Activated CD4-positive, alpha-beta T cell treated with anti-CD3 and anti-CD28 coated beads, Interleukin-2, amount 10 ng/mL, durations not matched to agents 24 days and 14 days (primary cell): ENCODE measurements at places on chromosomes 4 and X. TPM values are rescaled to one million over a fixed set of nuclear protein-coding genes. Genes with fewer than 3 reads are reported as not detected.

Gene GLOD5
- not detected in 2 replicates for total RNA-seq

Gene CCKAR
- not detected in 2 replicates for total RNA-seq

- DNase-seq, result no peak
Observed at GRCh38 chr4:146238107-146238506, 23.8 kb downstream of the REELD1 start.

Gene TMPRSS11B
- total RNA-seq, result not detected in 2 replicates

DNA sequence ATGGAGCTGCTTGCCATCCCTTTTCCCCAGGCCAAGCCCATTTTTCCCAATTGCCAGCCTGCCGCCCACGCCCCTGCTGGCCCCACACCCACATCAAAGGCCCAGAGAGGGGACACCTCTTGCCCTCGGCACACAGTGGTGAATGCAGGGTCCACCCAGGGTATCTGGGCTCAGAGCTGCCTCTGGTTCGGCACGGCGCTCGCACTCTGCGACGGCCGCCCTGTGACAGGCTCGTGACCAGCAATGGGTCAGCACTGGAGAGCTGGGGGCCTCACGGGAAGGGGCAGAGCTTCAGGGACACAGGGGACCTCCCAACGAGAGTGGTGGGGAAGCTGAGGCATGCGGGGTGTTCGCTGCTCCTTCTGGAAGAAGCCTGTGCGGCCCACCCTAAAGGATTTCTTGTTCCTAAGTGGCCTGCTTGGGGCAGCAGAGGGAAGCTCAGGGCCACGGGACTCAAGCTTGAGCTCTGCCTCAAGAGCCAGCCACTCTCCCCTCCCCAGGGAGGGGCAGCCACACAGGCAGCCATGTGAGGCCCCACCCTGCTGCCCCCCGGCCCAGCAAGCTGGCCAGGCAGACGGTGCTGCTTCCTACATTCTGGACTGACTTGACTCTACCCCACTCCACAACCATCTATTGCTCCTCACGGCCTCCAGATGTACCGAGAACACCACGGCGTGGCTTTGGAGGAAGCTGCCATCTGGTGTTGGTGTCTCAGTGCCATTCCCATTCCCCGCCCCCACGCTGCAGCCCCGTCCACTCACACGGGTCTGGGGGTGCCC, 73.7 kb downstream of the ABLIM2 start:
- DNase-seq, result no peak

- peak; percentile 90 for DNase-seq
Observed at GRCh38 chrX:12984603-12985319, 9.9 kb downstream of the TMSB4X start.

DNA sequence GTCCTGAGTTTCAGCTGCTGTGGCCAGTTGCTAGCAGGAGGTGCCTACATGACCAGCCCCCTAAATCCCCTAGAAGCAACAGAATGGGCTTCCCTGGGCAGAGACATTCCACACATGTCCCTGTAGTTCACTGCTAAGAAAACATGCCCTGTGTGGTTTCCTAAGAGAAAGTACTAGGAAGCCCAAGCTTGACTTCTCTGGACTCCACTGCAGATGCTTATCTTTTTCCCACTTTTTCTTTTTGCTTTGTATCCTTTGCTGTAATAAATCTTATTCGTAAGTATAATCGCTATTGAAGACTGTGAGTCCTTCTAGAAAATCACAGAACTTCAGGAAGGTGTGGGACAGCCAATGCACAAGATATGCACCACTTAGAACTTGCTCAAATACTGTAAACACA, 15.6 kb downstream of the RPGR start:
- no peak for DNase-seq

- DNase-seq, result no peak
Observed at GRCh38 chr4:163930086-163930485, 435.6 kb downstream of the TMA16 start.

GRCh38 chrX:149511081-149511480, 6.0 kb upstream of the IDS start:
- DNase-seq, result no peak

Gene EGF
- total RNA-seq, result not detected in 2 replicates

DNA sequence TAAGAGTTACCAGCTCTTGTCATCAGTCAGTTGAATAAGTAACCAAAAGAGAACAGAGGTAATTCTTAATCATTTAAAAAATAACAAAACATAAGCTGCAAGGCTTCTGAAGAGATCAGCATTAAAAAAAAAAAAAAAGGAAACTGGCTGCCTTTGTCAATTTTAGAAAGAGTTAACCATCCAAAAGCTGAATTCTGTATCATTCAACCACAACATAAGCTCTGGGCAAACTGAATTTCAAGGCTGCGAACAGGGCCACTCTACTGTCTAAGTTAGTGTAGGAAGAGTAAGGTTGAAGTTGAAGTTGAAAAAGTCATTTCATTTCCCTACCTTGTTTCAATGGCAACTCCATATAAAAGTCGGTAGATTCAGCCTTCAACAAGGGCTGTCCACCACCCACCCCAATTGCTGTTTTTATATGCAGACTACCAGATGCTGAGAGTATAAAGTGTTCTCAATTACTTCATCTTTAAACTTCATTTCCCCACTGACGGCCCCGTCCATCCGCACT, 1.1 kb upstream of the LIN54 start:
- DNase-seq, result no peak

Gene PFKFB1
- total RNA-seq, result 0.47 and 0.58 TPM in 2 replicates

Gene TLR1
- 0.85 and 2.6 TPM in 2 replicates for total RNA-seq

DNA sequence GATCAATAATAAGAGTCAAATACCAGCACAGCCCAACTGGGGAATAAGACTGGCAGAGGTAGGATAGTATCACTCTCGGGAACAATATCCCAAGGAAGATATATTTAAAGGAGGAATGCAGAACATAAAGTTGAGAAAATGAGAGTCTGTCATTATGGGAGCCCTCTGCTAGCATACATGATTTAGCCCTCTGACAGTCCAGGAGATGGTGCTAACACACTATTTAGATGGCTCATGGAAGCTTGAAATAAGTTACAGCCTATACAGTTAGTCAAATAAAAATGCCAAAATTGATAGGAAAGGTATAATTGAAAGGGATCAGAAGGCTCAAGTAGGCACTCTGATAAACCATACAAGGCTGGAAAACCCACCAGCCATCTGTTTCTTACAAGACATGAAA, 201.0 kb upstream of the NEIL3 start:
- no peak for DNase-seq

DNA sequence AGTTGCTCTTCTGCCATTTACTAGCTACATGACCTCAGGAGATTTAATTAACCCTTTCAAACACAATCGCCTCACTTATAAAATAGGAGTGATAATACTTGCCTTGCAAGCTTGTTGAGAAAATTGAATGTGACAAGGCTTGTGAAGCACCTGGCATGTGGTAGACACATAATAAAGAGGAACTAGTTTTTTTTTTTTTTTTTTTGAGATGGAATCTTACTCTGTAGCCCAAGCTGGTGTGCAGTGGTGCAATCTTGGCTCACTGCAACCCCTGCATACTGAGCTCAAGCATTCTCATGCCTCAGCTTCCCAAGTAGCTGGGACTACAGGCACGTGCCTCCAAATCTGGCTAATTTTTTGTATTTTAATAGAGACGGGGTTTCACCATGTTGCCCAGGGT, 73.7 kb upstream of the STIM2 start:
- no peak for DNase-seq

DNA sequence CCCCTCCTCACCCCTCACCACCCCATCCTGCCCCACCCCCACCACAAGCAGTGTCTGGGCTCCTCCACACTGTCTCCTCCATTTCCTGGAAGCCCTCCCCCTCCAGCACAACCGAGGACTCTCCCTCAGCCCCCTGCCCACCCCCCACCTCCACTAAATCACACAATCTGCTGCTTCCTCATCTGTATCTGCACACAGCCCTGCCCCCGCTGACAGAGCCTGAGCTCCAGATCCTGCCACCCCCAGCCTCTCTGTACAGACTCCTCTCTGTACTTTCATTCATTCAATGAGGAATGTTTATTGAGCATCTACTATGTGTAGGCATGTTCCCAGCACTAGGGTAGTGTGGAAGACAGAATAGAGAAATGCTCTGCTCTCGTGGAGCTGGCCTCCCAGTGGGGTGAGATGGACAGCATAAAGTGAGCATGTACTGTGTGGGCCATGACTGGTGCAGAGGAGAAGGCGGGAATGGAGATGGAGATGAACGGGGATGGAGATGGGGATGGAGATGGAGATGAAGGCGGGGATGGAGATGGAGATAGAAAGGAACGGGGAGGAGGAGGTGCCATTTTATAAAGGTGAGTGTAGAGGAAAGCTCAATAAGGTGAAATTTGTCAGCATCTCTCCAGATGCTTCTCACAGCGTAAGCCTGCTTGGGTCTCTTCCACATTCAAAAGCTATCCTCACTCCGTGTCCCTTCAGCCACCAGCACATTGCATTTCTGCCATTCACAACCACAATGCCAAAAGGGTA, 2.5 kb upstream of the PPP2R2C start:
- no peak for DNase-seq

- DNase-seq, result no peak
Observed at GRCh38 chr4:56164907-56165306, 216.2 kb downstream of the CEP135 start.

Gene HPGD
- total RNA-seq, result 1.1 and 1.4 TPM in 2 replicates

GRCh38 chr4:153438916-153439756, 27.0 kb upstream of the TMEM131L start:
- peak; percentile 76 for DNase-seq

DNA sequence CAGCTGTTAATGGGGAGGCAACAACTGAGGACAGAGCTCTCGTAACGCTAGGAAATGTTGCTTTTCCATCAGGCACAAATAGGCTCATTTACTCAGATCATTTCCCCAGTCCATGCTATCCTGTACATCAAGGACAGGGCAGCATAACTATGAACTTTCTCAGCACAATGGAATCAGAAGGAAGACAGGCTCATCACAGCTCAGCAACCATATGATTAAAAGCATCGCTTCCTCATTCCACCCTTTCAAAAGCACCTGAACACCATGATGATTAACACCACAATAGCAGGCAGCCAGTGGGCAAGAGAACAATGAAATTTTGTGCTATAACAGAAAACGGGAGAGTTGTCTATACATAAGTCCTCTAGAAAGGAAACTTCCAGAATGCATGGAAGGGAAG, 297.8 kb downstream of the ZNF674 start:
- DNase-seq, result no peak

- DNase-seq, result no peak
Observed at GRCh38 chr4:10917566-10917965, 233.0 kb upstream of the CLNK start.

Gene NEXMIF
- 0.47 and 0.54 TPM in 2 replicates for total RNA-seq

DNA sequence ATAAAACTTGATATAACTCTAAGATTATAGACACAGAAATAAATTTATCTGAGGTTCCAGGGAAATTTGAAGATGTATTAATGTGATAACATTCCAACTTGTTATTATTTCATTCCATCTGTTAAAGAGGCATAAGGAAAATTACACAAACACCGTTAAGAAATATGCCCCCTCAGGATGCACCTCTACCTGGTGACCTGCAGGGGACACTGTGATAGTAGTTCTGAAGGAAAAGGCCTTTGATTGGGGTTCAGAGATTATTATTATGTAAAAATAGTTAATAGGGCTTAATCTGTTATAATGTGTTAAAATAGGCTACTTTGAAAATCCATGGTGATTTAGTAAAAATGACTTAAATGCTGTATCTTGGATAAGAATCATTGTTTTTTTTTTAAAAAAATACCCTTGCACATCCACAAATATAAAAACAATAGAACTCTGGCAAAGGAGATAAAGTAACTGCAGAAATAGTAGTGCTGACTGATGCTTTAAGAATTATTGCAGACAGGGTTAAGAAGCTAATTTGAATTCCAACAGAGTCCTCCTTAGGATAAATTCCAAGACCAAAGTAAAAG, 6.1 kb upstream of the ABRAXAS1 start:
- peak; percentile 71 for DNase-seq

Gene ARAP2
- 45.3 and 45.4 TPM in 2 replicates for total RNA-seq
